ENCODE measurements at places on chromosomes 6 and 20.

DNA sequence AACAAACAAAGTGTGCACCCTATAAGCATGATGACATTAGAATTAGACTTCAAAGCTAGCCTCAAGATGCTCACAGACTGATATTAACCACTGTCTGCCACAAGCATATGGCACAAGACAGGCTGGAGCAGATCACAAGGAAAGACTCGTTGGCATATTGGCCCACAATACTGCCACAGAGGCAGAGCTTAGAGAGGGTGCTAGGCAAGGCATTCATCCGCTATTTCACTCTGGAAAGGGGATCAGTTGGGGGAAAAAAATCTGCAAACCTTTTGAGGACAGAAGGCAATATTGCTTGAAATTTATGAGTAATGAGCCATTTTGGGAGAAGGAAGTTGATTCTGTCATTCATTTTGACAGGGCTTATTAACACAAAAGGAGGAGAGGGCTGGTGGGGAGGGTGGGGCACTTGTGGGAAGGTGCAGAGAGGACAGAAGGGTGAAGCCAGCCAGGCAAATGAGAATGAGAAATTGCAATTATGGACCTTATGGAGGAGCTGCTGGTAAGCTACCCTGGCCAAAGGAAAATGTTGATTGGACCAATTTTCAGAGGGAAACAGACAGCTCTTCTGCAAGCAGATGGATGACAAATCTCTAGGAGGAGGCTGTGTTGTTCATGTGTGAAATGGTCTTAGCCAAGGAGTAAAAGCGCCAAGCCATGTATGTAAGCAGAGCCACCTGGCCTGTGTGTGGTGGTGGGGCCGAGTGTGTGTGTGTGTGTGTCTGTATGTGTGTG lies 187.7 kb downstream of the GMPR start:
- no peak for DNase-seq

DNA sequence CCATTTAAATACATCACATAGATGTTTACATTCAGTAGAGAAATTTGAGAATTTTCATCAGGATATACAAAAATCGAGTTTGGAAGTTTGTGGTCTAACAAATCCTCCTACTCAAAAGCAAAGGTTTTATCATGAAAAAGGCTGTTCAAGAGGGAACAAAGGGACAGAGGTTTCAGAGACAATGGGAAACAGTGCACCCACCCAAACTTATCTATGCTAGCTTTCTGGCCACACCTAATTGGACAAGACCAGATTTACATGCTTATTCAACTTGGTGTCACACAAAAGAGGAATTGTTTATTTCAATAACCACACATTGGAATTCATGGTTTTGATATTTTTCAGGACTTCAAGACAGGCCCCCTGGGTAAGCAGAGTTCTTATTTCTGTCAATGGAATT lies 28.4 kb upstream of the RSPO3 start:
- DNase-seq = no peak

DNA sequence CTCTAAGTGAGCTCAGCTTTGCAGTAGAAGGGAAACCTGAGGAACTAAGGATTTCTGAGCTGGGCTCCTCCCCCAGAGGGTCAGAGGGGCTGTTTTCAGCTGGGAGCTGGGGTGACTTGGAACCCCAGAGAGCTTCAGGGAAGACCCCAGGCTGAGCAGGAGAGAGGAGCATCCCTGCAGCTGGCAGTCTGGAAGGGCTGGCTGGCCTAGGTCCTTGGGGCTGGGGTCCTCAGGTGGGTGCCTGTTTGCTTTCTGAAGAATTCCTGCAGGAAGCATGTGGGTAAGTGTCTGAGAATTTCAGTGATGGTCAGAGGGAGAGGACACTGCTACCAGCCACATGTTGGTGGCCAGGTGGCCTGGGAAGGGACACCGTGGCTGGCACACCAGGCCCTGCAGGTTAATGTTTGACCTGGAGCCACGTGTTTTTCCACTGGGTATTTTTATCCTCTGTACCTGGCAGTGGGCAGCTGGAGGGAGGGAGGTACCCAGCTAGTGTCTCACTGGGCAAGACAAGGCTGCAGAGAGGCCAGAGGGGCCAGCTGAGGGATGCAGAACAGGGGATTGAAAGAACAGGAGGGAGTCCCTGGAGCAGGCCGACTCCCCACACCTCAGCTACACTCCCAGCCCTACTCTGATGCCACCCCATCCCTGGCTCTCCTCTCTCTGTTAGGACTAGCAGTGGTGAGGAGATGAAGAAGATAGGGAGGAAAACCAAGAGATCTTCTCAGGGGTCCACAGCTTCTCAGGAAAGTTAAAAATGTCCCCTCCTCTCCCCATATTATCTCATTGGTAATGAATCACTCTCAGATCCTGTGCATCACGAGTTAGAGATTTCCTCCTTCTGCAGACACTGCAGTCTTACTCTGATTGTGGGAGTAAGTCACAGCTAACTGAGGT lies 143.6 kb downstream of the VEGFA start:
- DNase-seq = no peak

DNA sequence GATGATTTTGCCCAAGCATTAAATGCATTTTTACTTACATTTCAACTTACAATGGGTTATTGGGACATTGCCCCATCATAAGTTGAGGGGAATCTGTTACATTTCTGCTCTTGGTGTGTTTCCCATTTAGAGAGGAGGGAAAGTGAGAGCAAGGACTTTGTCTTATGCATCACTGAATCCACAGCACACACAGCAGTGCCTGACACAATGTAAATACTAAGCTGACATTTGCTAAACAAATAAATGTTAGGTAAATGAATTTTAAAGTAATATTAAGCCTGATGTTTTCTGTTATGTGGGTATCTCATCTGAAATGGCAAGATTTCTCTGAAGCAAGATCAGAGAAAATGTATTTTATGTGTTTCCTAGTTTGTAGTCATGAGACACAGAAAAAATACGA lies 143.6 kb upstream of the STXBP5 start:
- DNase-seq = no peak

DNA sequence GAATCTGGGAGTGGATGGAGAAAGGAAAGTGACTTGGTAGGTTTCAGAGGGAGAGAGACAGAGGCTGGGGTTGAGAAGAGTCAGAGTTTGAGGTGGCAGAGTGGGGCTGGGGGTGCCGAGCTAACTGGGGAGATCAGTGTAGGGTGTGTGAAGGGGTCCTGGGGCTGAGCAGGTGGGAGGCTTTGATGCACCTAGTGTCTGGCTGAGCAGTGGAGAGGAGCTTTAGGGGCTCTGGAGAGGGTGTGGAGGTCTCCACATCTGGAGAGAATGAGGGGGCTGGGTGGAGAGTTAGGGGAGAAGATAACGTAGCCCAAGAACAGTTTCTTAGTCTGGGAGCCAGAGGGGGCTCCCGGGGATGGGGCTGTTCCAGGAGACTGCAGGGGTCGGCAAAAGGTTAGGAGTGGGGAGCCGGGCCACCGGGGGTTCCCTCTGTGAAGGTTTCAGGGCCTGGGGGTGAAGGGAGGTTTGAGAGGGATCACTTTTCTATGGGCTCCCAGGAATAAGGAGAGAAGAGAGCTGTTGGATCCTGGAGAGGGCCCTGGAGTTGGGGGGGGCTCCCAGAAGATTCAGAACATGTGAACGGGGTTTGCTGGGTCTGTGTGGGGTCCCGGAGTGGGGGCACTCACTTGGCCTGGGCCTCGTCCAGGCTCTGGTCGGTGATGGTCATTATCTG lies 797 bp downstream of the PBX2 start:
- no peak for DNase-seq

GRCh38 chr6:132412656-132413498 lies 11.6 kb upstream of the MOXD1 start:
- DNase-seq = no peak

DNA sequence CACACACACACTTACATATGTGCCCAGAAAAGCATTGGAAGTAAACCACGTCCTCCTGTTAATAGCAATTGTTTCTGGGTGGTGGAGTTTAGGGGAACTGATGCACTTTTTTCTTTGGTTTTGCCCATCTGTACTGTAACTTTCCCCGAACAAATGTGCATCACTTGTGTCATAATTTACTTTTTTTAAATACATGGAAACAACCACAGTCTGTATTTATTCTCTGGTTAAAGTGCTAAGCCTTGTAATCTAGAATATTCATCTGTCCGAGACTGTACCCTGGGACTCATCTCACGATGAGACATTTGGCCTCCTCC lies 61.5 kb upstream of the CD93 start:
- DNase-seq = no peak

GRCh38 chr6:360349-360748 lies 31.2 kb upstream of the IRF4 start:
- DNase-seq = no peak

GRCh38 chr20:37327748-37328147 lies 18.2 kb upstream of the SRC start:
- DNase-seq = no peak

GRCh38 chr6:40443842-40444241 lies 143.3 kb downstream of the LRFN2 start:
- no peak for DNase-seq

DNA sequence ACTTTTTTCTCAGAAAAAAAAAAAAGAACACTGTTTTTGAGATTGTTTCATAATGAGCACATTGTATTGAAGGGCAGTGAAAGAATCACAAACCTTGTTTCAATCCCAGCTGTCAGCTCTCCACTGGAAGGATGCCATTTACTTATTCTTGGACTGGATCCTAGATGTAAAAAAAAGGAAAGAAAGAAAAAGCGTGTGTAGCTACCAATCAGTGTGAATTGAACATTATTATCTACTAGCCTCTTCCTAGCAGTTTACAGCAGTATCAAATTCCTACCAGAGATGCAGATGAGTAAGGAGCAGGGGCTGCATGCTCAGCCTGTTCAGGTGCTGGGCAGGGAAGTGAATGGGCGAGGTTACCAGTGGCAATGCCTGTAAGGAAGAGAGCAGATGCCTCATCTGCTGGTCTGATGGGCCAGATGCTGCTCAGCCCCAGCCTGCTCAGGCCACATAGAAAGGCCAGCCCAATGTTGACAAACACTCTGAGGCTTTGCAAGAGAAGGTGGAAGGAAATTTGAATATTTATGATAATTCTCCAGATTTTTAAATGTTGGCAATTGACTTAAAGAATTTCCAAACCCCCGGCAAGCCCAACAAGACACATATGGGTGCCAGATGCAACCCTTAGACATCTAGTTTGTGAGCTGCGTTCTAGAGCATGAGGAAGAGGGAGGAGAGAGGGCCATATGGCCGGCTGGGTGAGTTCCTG lies 189.5 kb downstream of the IBTK start:
- no peak for DNase-seq

DNA sequence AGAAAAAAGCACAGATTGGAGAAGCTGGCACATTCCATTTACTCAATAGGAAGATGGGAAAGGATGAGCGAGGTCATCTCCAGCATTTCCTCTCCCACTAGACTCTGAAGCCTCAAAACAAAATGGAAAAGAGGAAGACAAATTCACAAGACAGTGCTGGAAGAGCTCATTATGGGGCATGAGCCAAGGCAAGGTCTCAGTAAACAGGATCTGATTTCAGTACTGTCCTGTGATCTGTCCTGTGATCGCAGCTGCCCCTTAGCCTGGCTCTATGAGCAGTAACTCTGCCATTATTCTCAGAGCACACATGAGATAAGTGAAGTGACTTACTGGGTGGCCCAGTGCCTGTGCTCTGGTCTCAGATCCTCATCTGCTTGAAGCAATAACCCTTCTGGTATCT lies 68.1 kb upstream of the SLC4A11 start:
- no peak for DNase-seq

- DNase-seq = no peak
Observed at GRCh38 chr20:12535316-12535715, 473.5 kb upstream of the SPTLC3 start.

DNA sequence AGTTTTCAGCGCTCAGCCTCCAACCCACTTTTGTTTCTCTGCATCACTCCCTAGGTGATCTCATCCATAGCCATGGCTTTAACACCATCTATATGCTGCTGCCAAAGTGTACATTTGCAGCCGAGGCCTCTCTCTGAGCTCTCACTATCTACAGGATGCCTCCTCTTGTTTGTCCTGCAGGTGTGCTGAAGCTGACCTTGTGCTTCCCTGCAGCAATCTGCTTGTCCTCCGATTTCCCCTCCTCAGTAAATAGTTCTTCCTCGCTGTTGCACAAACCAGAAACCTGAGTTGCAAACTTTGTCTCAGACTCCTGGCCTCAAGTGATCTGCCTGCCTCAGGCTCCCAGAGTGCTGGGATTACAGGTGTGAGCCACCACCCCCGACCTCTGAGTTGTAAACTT lies 3.7 kb upstream of the TXNDC5 start:
- DNase-seq = no peak

DNA sequence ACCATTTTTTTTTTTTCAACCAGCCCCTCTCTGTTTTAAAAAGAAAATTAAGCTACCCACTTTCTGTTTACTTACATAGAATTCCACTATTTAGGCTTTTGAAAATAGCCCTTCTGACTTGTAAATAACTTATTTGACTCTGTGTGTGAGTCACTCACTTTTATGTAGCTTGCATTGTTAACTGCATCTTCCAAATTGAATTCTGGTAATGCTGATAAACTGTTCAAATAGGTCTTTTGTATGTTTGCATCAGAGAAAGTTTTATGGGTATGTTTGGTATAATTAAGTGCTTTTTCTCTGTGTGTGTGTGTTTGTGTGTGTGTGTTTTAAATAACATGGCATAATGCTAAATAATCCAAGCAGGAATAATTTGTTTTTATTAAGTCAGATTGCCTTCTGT lies 360.1 kb downstream of the PLCB1 start:
- no peak for DNase-seq

DNA sequence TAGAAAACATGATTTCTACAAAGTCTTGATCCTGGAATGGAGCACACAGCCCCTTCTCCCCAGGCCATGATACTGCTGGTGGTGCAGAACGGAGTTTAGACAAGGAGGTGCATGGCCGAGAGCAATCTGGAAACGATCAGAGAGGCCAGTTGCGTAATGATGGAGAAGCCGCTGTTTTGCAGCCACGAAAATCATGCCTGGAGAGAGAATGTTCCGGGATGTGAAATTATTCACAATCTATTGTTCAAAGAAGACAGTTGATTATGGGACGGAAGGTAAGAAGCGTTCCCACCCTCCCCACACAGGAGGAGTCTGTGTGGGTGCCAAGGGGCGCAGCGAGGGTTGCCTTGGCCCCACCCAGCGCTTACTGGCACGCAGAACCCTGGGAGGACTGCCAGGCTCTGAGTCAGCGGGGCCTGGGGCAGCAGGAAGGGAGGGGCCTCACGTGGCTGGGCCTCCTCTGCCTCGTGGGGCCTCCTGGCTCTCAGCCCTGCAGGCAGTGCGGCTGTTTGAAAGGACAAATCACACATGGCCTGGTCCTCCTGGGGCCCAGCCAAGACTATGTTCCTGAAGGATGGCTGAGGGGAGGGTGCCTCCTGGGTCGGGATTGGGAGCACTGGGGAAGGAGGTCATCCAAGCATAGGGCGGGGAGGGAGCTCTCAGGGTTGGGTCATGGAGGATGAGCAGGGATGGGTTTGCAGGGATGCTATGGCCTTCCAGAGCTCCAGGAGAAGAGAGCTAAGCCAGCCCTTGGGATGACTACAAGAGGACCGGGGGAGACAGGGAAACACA lies 8.7 kb upstream of the AP5S1 start:
- DNase-seq = peak; percentile 55

Measured in activated B cell treated with CpG ODN at 0.5 μM for 24 hours (primary cell).